Activated T-helper 17 cell treated with anti-CD3 and anti-CD28 coated beads, Interleukin-2, amount 50 U/mL, for 72 hours (primary cell): ENCODE measurements at places on chromosomes 4 and X.
A peak's percentile ranks its signal among the peaks of the same experiment; 100 is the strongest.

- no peak for ATAC-seq
Observed at GRCh38 chr4:26447378-26447777, 42.9 kb downstream of the CCKAR start.

DNA sequence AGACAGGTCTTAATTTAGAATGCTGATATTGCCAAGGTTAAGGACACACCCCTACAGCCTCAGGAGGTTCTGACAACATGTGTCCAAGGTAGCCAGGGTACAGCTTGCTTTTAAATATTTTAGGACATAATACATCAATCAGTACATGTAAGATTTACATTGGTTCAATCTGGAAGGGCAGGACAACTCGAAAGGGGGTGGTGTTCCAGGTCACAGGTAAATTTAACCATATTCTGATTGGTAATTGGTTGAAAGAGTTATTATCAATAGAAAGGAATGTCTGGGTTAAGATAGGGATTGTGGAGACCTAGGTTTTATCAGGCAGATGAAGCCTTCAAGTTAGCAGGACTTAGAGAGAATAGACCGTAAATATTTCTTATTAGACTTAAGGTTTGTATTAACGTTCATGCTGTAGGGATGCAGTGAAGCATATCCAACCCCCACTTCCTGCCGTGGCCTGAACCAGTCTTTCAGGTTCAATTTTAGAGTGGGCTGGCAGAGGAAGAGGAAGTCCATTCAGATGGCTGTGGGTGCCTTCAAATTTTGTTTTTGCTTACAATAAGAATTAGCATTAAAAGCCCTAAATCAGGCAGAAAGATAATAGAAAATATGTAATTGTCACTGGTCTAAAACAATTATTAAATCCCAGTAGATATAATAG is 136.5 kb upstream of the GALNTL6 start:
- no peak for ATAC-seq

DNA sequence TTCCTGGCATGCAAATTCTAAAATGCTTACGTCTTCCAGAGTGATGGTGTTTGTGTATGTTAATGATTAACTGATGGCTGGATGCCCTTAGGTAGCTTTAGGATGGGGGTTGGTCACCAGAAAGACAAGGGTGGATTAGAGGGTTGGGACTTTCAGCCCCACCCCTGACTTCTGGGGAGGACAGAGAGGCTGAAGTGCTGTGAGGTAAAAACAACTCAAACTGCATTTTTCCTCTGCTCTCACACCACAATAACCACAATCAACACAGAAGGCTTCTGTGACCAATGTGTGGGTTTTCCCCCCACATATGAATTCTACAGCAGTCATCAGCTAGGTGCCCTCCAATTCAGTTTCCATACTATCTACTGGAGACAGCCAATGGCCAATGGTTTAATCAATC is 18.7 kb upstream of the DDIT4L start:
- peak; percentile 83 for ATAC-seq

DNA sequence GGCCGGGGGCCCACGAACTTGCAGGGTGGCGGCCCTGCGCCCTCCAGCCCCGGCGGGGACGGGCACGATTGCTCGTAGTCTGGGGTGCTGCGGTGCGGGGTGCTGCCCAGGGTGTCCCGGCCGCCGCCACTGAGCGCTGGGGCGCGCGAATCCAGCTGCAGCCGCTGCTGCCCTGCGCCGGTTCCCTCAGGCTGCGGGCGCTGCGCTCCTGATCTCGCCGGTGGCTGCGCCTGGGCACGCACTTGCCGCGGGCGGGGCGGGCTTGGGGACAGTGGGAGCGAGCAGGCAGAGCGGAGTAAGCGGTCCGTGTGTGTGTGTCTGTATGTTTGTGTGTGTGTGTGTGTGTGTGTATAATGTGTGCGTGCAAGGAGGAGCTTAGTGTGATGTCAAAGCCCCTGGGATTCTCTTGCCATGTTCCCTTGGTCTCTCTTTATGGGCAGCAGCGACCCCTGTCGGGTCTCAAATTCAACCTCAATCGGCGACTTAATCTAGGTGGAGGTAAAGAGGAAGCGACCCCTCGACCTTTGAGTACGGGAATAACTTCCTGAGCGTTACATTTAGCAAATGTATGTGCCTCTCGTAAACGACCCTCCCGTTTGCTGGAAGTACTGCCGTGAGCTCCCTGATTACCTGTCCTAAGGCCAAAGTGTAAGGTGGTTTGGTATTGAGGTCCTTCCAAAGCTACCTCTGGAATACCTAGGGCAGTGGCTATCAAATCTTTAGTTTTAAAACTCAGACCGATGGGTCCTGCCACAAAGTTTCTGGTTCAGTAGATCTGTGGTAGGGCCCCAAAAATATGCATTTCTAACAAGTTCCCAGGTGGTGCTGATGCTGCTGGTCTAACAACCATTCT is at the start of gene RNF150:
TSS of gene RNF150 (minus strand) at position 324 of the 853 bp plus-strand sequence.
- ATAC-seq = peak; percentile 57

- ATAC-seq = peak; percentile 32
Observed at GRCh38 chr4:16203083-16203482, 23.2 kb downstream of the TAPT1 start.

DNA sequence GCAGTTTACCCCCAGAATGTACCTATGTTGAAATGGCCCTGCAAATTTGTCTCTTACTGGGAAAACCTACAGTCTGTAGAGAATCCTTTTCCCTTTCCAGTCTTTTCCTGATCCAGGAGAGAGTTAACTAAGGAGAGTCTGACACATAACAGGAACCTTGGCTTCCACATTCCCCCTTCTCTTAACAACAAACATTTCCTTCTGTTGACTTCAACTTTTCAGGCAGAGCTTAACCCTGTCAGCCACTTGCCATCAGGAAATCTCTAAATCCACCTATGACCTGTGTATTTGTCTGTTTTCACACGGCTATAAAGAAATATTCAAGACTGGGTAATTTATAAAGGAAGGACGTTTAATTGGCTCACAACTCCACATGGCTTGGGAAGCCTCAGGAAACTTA is 45.6 kb upstream of the GPR78 start:
- no peak for ATAC-seq

DNA sequence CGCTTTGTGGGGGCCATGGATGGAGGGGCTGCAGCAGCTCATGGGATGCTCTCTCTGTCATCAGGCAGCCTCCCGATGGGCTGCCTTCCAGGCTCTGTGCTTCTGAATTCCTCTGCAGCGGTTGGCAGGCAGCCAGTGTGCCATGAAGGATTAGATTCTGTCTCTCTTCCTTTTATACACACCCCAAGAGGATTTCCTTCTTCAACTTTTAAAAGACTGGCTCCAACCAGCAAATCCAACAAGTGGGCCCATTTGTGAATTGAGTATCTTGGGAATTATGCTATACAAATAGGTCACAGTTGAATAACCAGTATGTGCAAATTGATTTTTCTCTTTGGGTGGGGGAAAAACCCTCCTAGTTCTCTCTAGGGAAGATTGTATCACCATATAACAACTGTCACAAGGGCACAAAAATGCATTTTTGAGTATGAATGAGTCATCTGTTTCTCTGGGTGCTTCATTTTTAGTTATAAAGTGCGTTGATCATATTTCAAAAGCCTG is 96.8 kb upstream of the FAT1 start:
- ATAC-seq = no peak

GRCh38 chr4:86592553-86593249 is 1.4 kb upstream of the PTPN13 start:
- ATAC-seq = no peak

DNA sequence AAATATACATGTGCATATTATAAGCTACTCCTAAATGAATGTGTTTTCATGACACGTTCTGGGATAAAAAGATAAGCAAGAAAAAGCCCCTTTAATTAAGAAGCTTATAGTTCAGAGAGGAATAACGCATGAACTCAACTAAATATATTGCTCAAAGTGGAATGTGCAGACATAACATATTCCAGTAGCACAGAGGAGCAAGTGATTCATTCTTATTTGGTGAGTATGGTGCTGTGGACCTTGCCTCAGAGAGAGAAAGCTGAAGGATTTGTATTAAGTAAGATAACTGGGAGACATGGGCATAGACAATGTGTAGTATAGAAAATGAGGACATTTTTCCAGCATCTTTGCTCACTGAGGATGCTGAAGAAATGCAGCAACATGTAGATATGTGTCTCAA is 76.8 kb downstream of the CFAP299 start:
- no peak for ATAC-seq

- ATAC-seq = no peak
Observed at GRCh38 chrX:47209508-47210238, 8.8 kb upstream of the CDK16 start.

DNA sequence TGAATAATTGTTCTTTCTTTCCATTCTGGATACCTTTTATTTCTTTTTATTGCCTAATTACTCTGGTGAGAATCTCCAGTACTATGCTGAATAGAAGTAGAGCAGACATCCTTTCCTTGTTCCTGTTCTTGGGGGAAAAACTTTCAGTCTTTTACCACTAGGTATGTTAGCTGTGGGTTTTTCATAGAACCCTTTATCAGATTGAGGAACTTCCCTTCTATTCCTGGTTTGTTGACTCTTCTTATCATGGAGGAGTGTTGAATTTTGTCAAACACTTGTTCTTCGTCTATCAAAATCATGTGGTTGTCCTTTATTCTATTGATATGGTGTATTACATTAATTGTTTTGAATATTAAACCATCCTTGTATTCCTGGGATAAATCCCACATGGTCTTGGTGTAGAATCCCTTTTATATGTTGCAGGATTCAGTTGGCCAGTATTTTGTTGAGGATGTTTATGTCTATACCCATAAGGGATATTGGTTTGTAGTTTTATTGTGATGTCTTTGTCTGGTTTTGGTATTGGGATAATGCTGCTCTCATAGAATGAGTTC is 23.6 kb downstream of the SH3BP2 start:
- no peak for ATAC-seq

DNA sequence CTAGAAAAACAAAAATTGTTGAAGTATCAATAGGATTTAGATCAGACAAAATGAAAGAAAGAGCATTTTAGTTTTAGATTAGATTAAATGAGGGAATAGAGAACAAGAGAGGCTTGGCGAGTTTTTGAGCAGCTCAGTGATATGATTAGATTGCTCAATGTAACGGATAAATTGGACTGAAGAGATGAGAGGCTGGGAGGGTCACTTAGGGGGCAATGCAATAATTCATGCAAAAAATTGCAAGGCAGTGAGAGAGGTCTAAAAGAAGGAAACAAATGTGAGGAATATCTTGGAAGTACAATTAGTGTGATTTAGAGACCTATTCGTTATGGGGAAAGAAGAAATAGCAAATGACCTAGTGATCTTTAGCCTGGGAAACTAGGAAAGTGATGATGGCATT is 50.3 kb upstream of the BMP3 start:
- no peak for ATAC-seq

DNA sequence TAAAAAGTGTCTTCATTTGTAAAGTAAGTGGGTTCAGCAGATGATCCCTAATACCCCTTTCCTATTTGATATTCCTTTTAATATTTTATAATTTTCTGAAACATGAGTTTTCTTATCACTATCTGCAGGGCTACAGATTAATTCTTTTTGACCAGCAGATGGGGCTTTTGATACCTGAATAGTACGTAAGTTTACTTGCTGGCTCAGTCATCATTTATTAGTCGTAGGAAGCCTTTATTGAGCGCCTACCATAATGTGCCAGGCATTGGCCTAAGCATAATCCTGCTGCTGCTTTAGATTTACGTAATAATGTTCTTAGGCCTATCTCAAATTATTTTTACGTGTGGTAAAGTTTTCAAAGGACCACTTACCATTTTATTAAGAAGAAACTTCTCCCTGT is 33.1 kb downstream of the OSTC start:
- ATAC-seq = no peak

- ATAC-seq = no peak
Observed at GRCh38 chr4:74316397-74316796, 8.1 kb downstream of the EPGN start.

DNA sequence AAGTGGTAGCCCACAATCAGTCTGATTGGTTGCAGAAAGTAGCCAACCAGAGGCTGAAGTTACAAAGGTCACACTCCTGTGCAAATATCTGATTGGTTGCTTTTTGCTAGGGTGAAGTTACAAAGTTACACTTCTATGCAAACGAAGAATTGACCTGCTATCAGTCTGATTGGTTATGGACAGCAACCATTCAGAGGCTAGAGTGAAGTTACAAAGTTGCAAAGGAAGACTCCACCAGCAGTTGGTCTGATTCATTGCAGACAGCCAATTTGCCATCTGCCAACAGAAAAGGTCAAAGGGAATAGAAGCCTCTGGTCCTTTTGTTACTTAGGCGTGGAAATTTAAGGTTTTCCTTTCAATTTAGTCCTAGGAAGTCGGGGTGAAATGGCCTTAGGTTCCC is 377.7 kb downstream of the PRDM5 start:
- no peak for ATAC-seq

DNA sequence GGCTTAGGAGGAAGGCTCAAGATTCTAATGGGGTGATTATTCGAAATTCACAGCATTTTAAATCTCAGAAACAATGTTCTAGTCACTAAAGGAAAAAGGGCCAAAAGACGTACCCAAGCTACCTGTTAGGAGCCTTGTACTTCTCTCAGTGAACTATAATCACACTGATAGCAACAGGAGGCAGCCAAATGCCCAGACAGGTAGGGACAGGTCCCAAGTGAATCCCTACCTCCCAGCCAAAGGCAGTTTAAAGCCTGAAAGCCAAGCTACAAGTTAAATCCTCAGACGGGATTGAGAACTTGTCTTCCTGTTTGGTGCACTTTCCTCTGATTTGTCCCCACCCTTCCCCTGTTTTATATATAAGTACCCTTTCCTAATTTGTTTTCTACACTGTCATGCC is 24.3 kb upstream of the HHIP start:
- ATAC-seq = no peak

GRCh38 chr4:173556398-173557131 is 26.5 kb upstream of the HAND2 start:
- no peak for ATAC-seq

DNA sequence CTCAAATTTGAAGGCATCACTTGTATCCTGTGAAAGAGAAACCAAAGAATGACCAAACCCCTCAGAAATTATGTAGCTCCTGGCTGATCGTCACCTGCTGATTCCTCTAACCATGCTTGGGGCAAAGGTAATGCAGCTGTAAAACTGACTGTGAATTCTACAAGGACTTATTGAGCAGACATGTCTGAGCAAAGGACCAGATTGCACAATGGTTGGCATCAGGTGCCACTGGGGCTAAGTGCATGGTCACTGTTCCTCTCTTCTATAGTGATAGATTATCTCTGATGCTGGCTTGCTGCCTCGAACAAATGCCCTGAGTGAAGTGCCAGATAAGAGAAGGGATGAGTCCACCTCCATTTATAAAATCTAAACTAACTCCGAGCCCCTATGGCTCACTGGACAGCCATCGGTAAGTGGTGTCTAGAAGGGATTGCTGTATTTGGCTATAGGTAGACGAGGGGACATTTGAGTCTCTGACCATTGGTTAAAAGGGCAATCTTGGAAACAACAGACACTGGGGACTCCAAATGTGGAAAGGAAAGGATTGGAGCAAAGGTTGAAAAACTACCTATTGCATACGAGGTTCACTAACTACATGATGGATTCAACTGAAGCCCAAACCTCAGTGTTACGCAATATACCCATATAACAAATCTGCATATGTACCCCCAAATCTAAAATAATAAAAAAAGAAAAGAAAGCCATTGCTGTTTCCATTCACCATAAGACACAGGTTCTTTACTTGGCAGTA is 110.7 kb upstream of the IGSF1 start:
- no peak for ATAC-seq
